ENCODE measurements at places on chromosomes 5 and 9. TPM values are rescaled to one million over a fixed set of nuclear protein-coding genes. Genes with fewer than 3 reads are reported as not detected.

Gene C9
- total RNA-seq, result 4.5 TPM

GRCh38 chr5:138832218-138832617 is 42.9 kb downstream of the LRRTM2 start:
- H3K27me3 ChIP-seq, result no peaks in the 10 kb centered on the region
- H3K36me3 ChIP-seq, result no peaks in the 10 kb centered on the region
- no peaks in the 10 kb centered on the region for H3K4me1 ChIP-seq
- no peak overlapping the region for H3K4me3 ChIP-seq
- H3K27ac ChIP-seq, result no peak overlapping the region

Gene GNA14
- 10.4 TPM for total RNA-seq

- no peaks in the 10 kb centered on the region for H3K4me1 ChIP-seq
- no peak for DNase-seq
- H3K36me3 ChIP-seq, result no peaks in the 10 kb centered on the region
- no peak overlapping the region for H3K4me3 ChIP-seq
- H3K27ac ChIP-seq, result no peak overlapping the region
- no peaks in the 10 kb centered on the region for H3K27me3 ChIP-seq
Measured at GRCh38 chr5:116363780-116364179, 210.8 kb downstream of the SEMA6A start.

Gene CLIC3
- 4.0 TPM for total RNA-seq

Gene NOL8
- 32.4 TPM for total RNA-seq

GRCh38 chr5:66459728-66460127 is 136.5 kb upstream of the MAST4 start:
- no peaks in the 10 kb centered on the region for H3K36me3 ChIP-seq
- H3K4me1 ChIP-seq, result no peaks in the 10 kb centered on the region
- H3K27ac ChIP-seq, result no peak overlapping the region
- no peak for DNase-seq
- no peaks in the 10 kb centered on the region for H3K27me3 ChIP-seq
- H3K4me3 ChIP-seq, result no peak overlapping the region

DNA sequence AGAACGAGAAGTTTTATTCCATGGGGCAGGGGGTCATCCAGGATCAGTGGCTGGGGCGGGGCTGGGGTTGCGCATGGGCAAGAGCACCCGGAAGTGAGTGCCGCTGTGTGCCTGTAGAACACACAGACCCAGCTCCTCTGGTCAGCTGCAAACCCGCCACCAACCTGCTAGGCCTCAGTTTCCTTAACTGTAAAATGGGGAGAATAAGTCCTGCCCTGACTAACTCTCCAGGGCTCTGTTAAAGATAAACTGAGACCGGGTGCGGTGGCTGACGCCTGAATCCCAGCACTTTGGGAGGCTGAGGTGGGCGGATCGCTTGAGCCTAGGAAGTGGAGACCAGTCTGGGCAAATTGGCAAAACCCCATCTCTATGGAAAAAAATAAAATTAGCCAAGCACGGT is 152.2 kb downstream of the GABBR2 start:
- no peaks in the 10 kb centered on the region for H3K4me1 ChIP-seq
- no peaks in the 10 kb centered on the region for H3K36me3 ChIP-seq
- H3K27me3 ChIP-seq, result no peaks in the 10 kb centered on the region
- no peak for DNase-seq

Gene DMRTA1
- total RNA-seq, result 2.3 TPM

DNA sequence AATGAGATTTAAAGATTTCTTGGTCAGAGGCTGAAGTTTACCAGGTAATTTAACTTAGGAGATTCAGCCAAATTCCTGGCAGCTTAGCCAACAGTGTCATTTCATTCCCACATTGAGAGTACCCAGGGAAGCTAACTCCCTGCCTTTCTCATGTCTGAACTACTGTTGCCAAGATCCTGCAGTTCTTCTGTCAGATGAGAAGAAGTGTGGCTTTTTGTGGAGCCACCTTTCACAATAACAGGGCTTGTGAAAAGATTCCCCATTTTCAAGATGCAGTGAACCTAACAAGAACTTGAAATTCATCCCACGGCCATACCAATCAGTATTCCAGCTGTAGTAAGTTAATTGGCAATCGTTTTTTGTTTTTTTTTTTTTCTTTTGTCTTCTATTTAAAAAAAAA is 176.4 kb downstream of the XRCC4 start:
- no peaks in the 10 kb centered on the region for H3K4me1 ChIP-seq
- H3K4me3 ChIP-seq, result no peak overlapping the region
- H3K27ac ChIP-seq, result no peak overlapping the region
- H3K36me3 ChIP-seq, result no peaks in the 10 kb centered on the region
- H3K27me3 ChIP-seq, result no peaks in the 10 kb centered on the region
- DNase-seq, result no peak

DNA sequence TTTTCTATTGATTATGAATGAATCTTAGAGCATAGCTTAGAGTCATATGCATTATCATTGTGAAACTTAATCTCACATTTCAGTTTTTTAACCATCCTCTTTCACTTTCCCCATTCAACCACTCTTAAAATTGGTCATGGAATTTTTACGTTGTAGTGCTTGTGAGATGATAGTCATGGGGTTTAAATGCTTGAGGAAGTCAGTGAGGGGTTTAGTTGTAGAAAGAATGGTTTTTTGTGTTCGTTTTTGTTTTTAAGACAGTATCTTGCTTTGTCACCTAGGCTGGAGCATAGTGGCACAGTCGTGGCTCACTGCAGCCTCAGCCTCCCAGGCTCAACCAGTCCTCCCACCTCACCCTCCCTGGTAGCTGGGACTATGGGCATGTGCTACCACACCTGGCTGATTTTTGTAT is 19.6 kb downstream of the UGCG start:
- no peaks in the 10 kb centered on the region for H3K36me3 ChIP-seq
- no peaks in the 10 kb centered on the region for H3K27me3 ChIP-seq
- DNase-seq, result no peak
- no peak overlapping the region for H3K27ac ChIP-seq

GRCh38 chr5:179455320-179455719 is 95.0 kb upstream of the RUFY1 start:
- H3K27me3 ChIP-seq, result no peaks in the 10 kb centered on the region
- no peak for DNase-seq
- no peaks in the 10 kb centered on the region for H3K4me1 ChIP-seq
- no peak overlapping the region for H3K4me3 ChIP-seq

DNA sequence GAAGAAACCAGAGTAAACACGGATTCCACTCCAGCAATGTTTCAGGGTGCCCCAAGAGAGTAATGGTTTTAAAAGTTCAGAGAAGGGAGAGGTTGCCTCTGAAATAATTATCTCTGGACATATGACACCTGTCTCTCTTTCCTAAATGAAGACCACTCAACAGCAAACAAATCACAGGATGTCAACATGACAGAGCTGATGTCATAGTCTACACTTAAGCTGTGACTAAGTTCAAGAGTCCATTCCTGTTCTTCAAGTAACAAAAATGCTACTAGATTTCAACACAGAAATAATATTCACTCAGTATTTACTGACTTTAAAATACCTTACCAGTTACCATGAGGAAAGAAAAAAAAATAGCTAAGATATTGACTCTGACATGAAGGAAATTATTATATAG is 44.7 kb upstream of the SLC30A5 start:
- no peak overlapping the region for H3K27ac ChIP-seq
- H3K36me3 ChIP-seq, result no peaks in the 10 kb centered on the region
- no peak for DNase-seq
